SW 1271 (cell line): ENCODE measurements at places on chromosomes 2 and 18.

- DNase-seq: no peak
Observed at GRCh38 chr2:39335930-39336329, 92.2 kb upstream of the CDKL4 start.

- no peak for DNase-seq
Observed at GRCh38 chr2:57726294-57726693, 320.3 kb upstream of the VRK2 start.

- no peak for DNase-seq
Observed at GRCh38 chr18:49658823-49659404, 97.1 kb downstream of the LIPG start.

DNA sequence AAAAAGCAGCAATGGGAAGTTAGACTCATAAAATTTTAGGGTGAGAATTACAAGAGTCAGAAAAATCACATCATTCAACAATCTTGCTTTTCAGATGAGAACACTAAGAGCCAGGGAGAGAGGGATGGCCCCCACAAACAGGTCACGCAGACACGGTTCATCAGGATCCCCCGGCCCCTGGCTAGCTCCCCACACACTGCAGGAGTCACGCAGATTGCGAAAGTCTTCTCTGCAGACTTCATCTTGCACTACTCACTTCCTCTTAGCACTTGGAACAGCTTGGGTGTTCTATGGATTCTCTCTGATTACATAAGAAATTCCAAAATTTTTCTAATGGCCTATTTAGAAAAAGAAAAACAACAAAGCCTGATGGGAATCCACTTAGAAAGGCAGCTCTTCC lies 21.6 kb upstream of the SULT1C2 start:
- no peak for DNase-seq

DNA sequence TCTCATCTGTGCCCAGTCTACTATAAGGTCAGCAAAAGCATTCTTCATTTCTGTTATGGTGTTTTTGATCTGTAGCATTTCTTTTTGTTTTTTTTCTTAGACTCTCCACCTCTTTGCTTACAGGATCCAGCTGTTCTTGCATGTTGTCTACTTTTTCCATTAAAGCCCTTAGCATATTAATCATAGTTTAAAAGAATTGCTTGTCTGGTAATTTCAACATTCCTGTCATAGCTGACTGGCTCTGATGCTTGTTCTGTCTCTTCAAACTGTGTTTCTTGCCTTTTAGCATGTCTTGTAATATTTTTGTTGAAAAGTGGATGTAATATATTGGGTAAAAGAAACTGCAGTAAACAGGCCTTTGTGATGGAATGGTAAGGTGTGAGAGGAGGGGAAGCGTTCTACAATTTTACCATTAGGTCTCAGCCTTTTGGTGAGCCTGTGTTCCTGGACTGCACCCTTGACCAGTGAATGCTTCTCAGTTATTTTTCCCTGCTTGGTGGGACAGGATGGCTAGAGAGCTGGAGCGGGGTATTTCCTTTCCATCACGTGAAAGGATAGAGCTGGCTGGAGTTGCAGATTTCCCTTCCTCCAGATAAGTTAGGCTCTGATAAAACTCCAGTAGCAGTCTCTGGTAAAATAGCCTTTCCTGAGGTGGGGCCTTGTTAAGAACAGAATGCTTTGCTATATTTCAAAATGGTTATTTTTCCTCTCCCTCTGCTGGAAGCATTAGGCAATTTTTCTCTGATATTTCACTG lies 65.4 kb downstream of the PLA2R1 start:
- DNase-seq: no peak

GRCh38 chr2:109185821-109186570 lies 57.0 kb downstream of the SH3RF3 start:
- no peak for DNase-seq

DNA sequence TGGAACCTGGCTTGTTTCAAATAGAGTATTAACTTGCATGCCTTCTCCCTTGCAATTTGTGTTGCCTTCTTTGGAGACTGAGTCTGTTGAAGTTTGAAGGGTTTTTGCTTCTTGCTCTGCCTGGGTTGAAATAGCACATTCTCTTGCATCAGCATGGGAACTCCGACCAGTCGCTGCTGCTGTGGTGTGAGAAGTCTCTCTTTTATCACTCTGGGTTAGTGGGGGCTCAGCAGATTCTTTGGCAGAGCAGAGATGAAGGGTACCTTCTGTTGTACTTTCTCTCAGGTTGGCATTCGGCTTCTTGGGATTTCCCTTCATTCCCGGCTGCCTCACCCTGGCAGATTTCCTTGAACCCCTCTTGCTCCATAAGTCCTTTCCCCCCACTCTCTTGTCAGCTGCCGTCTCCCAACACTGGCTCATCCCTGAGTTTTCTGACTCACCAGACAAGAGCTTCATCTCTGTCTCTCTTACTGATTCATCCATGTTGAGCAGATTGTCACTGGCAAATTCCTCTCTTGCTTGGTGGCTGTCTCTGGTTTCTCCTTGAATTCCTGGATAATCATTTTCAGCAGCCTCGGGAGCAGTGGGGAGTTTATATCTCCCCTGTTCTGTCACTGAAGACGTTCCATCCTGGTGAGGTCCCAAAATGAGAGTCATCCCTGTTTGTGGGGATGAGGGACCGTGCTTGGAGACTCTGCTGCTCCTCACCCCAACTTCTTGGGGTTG lies 49.9 kb downstream of the ALPK2 start:
- DNase-seq: no peak

DNA sequence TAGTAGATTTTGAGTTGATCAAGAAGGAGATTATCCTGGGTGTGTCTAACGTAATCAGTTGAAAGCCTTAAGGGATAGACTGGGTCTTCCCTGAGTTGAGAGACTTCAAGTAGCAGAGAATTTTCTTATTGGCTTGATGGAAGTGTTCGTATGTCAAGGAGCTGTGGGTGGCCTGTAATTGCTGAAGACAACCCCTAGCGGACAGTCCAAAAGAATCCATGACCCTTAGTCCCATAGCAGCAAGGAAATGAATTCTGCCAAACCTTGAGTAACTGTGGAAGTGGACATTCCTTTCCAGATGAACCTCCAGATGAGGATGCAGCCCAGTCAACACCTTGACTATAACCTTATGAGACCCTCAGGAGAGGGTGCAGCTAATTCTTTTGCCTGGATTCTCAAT lies 786.3 kb downstream of the SOCS6 start:
- DNase-seq: no peak

GRCh38 chr2:233278921-233279320 lies 27.4 kb downstream of the ATG16L1 start:
- DNase-seq: no peak
